Activated B cell treated with CpG ODN at 0.5 μM for 24 hours (primary cell): ENCODE measurements at places on chromosomes 6 and 20.

GRCh38 chr6:134863763-134864510, 86.0 kb downstream of the ALDH8A1 start:
- no peak for DNase-seq
- H3K4me1 ChIP-seq = no peaks in the 10 kb centered on the region
- no peaks in the 10 kb centered on the region for H3K36me3 ChIP-seq
- H3K27ac ChIP-seq = no peak overlapping the region

DNA sequence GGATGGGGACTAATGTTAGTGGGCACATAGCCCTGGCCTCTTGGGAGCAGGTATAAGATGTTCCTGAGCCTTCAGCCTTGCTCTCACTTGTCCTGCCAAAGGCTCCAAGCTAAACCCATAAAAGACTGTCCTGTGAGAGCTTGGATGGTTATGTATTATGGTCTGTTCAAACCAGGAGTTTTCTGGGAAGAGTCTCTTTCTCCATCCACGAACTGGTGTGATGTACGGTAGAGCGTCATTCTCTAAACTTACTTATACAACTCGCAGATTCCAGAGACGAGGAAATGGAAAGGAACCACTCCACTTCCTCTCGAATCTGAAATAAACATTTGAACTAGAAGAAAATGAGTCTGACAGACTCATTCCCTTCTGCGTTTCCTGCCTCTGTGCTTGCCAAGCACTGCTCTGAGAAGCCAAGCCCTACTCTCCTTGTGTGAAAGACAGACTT, 5.3 kb downstream of the SOBP start:
- DNase-seq = no peak
- H3K27me3 ChIP-seq = peaks cover 1% of the 10 kb centered on the region
- peaks cover 3% of the 10 kb centered on the region for H3K36me3 ChIP-seq
- no peak overlapping the region for H3K4me3 ChIP-seq

DNA sequence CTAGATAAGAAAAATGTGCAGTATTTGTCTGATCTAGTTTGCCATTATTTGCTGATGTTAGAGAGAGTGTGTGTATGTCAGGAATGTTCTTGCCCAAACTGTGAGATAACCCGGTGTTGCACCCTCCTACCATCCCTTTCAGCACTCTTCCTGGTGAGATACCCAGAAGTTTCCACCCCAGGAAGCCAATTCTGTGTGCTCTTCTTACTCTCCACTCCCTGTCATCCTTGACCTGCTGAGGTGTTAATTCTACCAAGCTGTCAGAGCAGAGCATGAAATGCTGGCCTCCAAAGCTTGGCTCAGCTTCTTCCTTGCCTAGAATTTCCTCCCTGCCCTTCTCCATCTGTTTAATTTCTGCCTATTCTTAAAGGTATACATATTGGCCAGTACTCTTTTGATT, 237.3 kb upstream of the CNR1 start:
- no peaks in the 10 kb centered on the region for H3K4me1 ChIP-seq
- no peak overlapping the region for H3K4me3 ChIP-seq
- H3K36me3 ChIP-seq = no peaks in the 10 kb centered on the region
- no peak for DNase-seq

DNA sequence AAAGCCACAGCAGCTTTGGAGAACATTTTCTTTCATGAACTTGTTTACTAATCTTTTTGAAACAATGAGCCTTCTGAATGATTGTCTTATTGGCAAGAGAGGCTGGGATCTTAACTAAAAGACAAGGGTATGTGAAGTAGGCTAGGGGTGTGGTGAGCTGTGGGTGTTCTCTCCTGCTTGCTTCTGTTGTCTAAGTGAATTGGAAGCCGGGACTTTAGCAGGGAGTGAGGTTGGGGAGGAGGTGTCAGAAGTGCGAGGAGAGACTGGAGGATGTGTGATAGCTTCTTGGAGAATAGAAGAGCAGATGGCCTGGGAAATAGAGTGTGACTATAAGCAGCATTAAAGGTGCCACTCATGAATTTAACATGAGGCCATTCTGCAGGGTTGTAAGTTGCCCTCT, 562.8 kb downstream of the UTRN start:
- peaks cover 79% of the 10 kb centered on the region for H3K36me3 ChIP-seq
- H3K27ac ChIP-seq = peak overlapping the region; percentile 33
- no peaks in the 10 kb centered on the region for H3K27me3 ChIP-seq
- no peaks in the 10 kb centered on the region for H3K4me1 ChIP-seq

- H3K27ac ChIP-seq = no peak overlapping the region
- peaks cover 59% of the 10 kb centered on the region for H3K36me3 ChIP-seq
- H3K27me3 ChIP-seq = no peaks in the 10 kb centered on the region
- H3K4me1 ChIP-seq = no peaks in the 10 kb centered on the region
- DNase-seq = no peak
- no peak overlapping the region for H3K4me3 ChIP-seq
Observed at GRCh38 chr20:56501116-56501515, 23.4 kb upstream of the FAM209A start.

GRCh38 chr6:170291271-170292110, 613 bp upstream of the DLL1 start:
- H3K27me3 ChIP-seq = peaks cover 48% of the 10 kb centered on the region
- peak overlapping the region; percentile 88 for H3K4me3 ChIP-seq
- peaks cover 54% of the 10 kb centered on the region for H3K4me1 ChIP-seq
- H3K36me3 ChIP-seq = no peaks in the 10 kb centered on the region

DNA sequence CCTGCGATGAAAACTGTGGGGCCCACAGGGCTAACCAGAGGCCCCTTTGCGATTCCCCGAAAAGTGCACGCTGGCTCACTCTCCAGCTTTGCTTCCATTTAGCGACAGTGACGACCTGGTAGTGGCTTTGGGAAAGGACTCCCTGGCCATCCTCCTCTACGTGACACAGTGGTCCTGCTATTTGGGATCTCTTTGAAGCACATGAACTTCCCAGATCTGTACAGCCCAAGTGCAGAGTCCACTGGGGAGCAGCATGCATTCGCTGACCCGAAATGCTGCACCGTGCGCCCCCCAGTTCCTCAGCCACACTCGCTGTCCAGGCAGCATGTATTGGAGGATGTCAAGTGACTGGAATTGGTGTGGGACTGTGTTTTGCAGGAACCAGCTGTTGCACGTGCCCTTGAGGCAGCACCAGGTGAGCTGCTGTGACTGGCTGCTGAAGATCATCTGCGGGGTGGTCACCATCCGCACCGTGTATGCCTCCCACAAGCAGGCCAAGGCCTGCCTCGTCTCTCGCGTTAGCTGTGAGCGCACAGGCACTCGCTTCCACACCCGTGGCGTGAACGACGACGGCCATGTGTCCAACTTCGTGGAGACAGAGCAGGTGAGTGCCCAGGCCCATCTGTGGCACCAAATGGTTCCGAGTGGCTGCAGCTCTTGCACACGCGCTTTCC, 51.6 kb downstream of the SYNJ2 start:
- H3K27ac ChIP-seq = no peak overlapping the region
- H3K4me1 ChIP-seq = peaks cover 30% of the 10 kb centered on the region
- H3K4me3 ChIP-seq = no peak overlapping the region
- peaks cover 33% of the 10 kb centered on the region for H3K36me3 ChIP-seq
- H3K27me3 ChIP-seq = no peaks in the 10 kb centered on the region
- DNase-seq = no peak

DNA sequence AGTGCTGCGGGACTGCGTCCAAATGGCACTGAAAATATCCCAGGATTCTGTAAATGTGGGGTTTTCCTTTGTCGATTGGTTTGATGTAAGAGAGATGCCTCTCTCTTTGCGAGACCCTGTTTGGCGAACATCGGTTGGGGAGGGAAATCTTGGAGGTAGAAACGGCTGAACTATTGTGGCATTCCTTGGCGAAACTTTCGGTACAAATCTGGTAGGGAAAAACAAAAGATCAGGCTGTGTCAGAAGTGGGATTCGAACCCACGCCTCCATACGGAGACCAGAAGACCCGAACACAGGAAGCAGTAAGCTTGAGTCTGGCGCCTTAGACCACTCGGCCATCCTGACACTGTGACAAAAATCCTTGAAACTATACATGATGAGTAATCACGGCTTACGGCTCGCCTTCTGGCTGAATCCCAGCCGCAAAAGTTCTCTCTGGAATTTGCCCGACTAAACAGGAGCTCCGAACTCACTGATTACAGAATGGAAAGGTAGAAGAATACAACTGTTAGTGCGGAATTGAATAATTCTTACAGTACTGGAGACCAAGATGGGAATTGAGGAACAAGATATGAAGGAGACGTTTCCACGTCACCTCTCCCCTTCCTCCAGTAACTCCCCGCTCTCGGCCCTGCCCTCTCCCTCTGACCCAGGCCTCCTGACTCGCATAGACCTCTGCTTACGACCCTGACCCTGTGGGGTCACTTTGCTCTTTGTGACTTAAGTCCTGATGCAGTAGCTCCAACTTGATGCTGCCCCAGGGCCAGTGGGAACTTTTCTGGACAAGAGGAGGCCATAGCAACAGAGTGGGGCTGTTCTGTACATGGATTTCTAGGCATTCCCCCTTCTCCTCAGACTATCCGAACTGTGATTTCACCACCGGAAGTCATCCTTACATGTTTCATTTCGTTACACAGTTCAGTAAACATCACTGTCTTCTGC, 132.8 kb upstream of the ZNF184 start:
- no peak overlapping the region for H3K4me3 ChIP-seq
- peaks cover 7% of the 10 kb centered on the region for H3K4me1 ChIP-seq

DNA sequence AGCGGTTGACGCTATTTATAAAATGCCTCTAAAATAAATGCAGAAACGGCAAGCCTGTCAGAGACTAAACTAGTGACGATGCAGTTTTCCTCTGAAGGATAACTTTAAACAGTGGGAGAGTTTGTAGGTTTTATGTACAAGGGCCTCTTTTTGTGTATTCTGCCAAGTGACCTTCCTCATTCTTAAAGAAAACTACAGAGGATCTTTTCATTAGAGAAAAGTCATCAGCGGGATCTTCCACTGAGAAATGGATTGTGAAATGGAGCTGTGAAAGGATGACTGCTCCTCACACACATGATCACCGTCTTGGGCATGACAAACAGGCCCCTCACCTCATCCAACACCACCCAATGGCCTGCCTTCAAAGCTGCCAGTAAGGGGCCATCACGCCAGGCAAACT, 89.0 kb upstream of the LYRM2 start:
- peaks cover 86% of the 10 kb centered on the region for H3K36me3 ChIP-seq
- H3K4me3 ChIP-seq = no peak overlapping the region
- no peak overlapping the region for H3K27ac ChIP-seq
- no peak for DNase-seq
